Hematopoietic multipotent progenitor cell treated with erythropoietin and hydrocortisone succinate and interleukin-3 and kit ligand, for 8 days (in vitro differentiated cells): ENCODE measurements at places on chromosomes 1 and 21.

GRCh38 chr1:41687007-41687406 is 202.5 kb upstream of the EDN2 start:
- DNase-seq, result no peak

DNA sequence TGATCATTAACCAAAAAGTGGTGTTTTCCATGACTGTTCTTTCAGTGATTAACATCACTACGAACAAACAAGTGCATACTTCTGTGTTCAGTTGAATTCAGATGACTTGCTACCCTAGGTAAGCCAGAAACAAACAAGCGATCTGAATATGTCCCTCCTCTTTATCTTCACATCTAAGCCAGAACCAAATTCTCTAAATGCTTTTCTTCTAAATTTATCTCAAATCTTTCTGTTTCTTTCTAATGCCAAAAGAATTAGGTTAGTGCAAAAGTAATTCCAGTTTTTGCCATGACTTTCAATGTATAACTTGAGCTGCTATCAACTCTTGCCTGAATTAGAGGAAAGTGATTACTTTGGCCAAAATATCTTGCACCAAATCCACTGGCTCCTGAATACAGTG is 481.2 kb downstream of the COL11A1 start:
- DNase-seq, result no peak

DNA sequence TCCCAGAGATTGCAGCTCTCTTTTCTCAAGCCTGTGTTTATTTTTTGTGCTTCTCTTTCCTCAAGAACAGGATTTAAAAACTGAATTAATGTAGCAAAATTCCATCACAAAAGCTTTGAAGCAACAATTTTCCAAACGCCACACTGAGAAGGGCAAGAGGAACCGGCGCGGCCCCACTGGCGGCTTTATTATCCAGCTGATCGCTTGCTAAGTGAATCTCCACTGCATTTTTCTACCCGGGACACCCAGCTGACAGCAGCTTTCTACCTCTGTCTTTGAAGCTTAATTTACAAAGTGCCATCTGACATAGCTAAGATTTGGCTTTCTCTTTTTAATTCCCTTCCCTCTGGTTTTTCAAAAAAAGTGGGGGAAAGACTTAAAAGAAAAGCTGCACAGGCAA is 369.3 kb upstream of the C1orf174 start:
- no peak for DNase-seq

- peak; percentile 29 for DNase-seq
These were observed 55.5 kb downstream of the GABPA start for GRCh38 chr21:25790122-25790877.

DNA sequence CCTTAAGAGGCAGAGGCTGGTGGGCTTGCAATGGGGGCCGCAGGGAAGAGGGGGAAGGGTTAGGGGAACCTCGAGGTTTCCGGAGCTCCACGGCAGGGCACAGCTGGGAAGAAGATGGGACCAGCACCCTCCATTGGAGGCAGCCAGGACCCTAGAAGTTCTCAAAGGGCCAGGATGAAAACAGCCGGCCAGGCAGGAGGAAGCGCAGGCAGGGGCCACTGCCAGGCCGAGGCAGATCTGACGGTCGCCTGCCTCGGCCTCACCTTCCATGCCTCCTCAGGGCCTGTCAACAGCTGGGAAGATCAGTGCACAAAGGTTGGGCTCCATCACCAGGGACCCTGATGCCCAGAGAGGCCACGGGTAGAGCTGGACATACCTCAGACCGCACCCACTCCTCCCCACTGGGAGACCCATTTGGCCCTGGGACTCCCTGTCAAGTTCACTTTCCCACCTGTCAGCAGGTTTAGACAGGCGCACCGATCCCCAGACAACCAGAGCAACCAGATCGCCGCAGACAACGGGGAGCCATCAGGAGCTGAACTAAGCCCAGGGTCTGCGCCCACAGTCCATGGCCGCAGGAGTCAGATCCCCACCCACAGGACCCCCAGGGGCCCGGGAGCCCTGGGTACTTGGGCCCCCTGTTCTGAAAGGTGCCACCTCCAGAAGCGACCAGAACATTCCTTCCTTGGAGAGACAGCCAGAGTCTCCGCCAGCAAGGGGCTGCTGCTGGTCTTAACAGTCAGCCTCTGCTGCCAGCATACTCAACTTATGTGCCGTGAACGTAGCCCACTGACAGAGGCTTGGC is 2.2 kb downstream of the SLC19A1 start:
- no peak for DNase-seq

DNA sequence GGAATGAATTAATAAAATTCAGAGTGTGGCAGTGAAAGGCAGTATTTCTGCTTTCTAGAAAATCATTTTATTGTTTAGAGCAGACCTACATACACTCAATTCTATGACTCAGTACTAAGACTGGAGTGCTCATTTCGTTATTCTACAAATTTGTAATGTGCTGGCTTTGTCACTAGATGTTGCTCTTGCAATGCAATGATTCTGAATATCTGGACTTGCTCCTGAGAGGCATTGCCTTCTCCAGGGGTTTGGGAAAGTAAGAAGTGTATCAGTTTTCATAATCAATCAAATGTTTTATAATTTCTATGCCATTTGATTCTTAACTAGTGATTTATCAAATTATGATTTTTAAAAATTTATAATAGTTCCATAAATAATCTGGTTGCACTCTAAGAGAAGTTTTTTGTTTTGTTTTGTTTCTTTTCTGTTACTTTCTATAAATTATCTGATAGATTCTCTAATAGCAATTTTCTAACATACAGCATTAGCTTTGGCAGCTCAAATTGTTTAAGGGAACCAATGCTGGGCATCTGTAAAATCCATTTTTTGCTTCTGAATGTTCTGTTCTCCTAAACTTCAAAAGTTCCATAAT is 280.5 kb upstream of the SGIP1 start:
- peak; percentile 51 for DNase-seq

DNA sequence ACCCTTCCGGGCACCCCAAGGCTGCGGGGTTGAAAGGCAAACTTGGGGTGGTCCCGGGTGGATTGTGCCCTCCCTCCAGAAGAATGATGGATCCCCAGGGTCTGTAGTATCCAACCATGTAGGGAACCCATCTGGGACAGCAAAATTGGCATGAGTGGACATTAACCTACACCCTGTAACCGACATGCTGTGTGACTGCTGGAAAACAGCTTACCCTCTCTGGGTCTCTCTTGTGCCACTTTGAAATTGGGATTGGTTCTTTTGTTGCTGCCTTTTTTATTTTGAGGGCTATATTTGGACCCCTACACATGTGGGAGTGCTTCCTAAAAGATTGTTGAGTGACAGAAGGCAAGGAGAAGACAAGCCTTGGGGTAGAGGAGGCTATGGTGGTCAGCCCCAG is 19.5 kb downstream of the PADI1 start:
- no peak for DNase-seq

DNA sequence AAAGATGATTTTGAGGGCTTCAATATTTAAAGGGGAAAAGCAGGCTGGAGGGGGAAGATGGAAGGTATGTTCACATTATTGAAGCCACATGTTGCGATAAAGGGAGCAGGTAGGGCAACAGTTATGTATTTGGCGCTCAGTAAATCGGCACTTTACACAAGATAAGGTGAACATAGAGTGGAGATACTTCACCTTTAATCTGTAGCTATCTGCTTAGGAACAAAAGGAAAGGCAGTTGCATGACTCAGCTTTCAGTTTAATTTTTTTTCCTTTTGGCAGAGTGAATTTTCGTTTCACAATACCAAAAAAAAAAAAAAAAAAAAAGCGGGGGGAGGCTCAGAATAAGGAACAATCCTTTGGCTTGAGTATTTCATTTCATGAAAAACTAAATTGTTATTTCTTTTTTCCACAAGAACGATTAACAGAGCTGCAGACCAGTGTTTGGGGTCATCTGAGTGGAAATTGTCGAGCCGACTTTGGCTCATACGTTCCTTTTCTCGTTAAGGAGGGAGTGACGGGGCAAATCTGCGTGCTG is 1.1 kb upstream of the COQ8A start:
- peak; percentile 74 for DNase-seq

DNA sequence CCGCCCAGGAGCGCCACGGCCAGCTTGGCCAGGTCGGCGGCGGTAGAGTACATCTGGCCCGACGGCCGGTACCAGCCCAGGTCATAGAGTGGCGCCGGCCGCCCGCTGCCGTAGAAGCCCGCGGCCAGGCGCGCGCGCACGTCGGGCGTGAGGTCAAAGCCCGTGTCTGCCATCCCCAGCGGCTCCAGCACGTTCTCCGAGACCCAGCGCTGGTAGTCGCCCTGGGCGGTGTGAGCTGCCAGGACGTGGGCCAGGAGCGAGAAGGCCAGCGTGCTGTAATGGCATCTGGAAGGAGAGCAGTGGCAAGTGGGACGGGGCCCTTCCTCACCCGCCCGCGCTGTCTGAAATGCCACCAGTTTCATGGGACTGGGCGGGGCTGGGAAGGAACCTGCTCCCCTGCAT is 18.9 kb downstream of the LACTBL1 start:
- DNase-seq, result no peak

GRCh38 chr1:198360208-198360729 is 180.2 kb downstream of the ATP6V1G3 start:
- no peak for DNase-seq

GRCh38 chr1:87004857-87005256 is 90.4 kb downstream of the HS2ST1 start:
- DNase-seq, result peak; percentile 50

DNA sequence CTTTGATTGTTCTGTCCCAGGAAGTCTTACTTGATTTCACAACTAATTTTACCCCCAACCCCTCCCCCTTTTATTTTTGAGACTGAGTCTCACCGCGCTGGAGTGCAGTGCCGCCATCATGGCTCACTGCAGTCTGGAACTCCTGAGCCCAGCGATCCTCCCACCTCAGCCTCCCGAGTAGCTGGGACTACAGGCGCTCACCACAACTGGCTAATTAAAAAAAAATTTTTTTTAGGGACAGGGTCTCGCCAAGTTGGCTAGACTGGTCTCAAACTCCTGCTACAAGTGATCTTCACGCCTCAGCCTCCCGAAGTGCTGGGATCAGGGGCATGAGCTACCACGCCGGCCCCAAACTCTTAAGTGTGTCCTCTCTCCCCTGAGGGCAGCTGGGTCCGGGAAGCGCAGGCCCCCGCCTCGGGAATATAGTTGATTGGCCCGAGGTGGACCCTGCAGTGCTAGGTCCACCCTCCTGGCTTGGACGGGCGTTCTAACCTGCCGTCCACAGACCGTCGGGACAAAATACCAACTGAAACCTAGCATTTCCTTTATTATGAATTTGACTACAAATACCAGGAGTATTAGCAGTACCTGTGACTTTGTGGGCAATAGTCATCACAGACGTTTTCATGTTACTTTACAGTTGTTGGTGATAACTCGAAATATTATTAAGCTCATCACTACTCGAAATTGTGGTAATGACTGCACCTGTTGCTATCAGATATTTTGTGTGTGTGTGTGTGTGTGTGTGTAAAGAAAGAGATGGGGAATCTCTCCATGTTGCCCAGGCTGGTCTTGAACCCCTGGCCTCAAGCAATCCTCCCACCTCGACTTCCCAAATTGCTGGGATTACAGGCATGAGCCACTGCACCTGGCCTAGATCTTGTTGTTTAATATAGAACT is 642 bp upstream of the PARP1 start:
- DNase-seq, result no peak

DNA sequence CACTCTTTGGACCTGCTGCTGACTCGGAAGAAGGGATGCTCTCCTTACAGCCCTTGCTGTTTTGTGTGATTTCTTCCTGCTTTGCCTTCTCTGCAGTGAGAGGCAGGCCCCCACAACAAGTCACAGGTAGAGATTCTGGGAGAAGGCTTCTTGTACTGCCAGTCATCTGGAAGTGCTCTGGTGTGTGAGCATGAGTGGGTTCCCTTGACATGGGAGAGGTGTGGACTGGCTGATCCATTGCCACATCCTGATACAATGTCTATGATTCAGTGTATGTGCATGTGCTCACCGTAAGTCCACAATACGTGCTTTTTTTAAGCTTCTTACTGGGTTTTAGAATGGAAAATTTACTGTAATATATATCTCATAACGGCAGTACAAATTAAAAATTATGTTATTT is 46.0 kb upstream of the PLA2G4A start:
- DNase-seq, result no peak

- no peak for DNase-seq
These were observed 130.0 kb upstream of the ZNHIT6 start for GRCh38 chr1:85838238-85838637.

DNA sequence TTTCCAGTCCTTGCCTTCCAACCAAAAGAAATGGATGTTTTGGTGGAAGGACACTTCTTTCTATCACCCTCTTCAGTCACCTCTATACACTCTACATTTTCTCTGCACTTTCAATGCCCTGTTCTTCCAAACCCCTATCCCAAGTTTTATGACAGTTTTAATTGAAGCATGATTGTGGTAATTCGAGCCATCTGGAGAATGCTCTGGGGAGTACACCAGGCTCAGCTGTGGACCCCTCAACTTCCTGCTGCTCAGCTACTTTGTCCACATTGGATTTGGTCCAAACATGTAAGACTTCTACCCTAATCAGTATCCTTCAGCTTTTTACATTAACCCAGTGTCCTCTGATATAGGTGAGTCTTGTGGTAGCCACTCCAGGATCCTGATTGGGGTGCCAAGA is 129.6 kb downstream of the SYT2 start:
- DNase-seq, result no peak

- no peak for DNase-seq
These were observed 51.2 kb downstream of the OPTC start for GRCh38 chr1:203544978-203545816.

DNA sequence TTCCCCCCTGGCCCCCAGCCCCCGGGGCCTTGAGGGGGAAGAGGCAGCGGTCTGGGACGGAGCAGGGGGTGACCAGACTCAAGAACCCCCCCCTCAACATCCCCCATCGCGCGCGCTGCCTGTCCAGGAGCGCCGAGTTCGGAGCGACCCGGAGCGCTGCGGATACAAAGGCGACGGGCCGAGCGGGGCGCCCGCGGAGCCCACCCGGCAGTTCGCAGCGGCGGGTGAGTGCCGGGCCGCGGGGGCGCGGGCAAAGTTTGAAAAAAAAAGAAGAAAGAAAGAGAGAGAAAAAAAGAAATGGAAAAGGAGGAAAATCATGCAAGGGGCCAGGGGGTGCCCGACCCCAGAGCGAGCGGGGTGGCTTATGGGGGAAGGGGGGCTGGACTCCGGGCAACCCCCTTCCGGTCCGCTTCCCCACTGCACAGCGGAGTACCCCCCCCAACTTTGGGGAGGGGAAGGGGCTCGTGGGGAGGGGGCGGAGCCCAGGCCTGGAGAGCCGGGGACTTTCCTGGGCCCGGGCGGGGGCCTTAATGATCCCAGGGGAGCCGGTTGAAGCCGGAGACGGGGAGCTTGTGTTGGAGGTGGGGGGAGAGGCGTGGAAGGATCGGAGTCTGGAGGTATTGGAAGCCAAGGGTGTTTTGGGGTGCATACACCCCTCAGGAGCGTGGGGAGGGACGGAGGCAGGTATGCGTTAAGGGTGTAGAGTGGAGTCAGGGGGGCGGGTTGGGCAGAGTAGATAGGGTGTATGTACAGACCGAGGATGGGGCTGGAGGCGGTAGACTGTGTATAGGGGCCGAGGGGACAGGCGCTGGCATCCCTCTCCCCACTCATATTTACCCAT is 502 bp downstream of the VANGL2 start:
- DNase-seq, result no peak

GRCh38 chr1:59057211-59057694 is 239.6 kb upstream of the FGGY start:
- DNase-seq, result no peak

DNA sequence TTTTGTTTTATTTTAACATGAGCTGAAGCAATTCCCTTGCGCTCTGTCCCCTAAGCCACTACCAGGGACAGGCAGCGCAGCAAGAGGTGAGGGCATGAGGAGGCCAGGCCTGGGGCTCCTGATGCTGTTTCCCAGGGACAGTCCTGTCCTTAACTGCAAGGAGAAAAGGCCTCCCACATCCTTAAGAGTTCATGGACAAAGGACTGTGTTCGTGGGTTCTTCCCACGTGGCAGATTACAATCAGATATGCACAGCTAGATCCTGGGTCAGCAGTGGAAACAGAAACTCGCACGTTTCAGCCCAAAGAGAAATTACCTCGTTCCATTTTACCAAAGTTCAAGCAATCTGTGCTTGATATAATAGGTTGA is 85.8 kb downstream of the MIS18A start:
- no peak for DNase-seq
